ENCODE measurements at places on chromosomes 5 and 9.

GRCh38 chr5:142320851-142321560 lies 3.8 kb downstream of the SPRY4 start:
- DNase-seq: no peak

DNA sequence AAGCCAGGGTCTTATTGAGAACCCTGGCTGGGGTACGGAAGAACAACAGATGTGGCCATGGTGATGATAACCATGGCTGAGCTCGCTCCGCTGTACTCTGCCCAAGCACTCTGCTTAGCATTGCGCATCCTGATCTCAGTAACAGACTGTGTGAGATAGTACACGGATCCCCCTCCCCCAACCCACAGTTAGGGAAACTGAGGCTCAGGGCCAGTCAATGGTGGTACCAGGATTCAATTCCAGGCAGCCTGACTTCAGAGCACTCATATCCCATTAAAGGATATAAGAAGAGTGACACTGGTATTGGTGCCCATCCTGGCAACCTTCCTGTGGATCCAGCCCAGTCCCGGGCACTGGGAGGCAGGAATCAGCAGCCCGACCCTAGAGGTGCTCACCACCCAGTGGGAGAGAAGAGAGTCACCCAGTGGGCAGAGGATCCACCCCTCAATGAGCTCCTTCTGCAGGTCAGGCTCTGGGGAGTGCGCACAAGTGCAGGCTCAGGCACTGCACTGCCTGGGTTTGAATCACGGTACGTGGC lies 26.5 kb upstream of the KIF12 start:
- DNase-seq: no peak

- no peak for DNase-seq
Observed at GRCh38 chr5:30041831-30042385, 1151.6 kb upstream of the CDH6 start.

DNA sequence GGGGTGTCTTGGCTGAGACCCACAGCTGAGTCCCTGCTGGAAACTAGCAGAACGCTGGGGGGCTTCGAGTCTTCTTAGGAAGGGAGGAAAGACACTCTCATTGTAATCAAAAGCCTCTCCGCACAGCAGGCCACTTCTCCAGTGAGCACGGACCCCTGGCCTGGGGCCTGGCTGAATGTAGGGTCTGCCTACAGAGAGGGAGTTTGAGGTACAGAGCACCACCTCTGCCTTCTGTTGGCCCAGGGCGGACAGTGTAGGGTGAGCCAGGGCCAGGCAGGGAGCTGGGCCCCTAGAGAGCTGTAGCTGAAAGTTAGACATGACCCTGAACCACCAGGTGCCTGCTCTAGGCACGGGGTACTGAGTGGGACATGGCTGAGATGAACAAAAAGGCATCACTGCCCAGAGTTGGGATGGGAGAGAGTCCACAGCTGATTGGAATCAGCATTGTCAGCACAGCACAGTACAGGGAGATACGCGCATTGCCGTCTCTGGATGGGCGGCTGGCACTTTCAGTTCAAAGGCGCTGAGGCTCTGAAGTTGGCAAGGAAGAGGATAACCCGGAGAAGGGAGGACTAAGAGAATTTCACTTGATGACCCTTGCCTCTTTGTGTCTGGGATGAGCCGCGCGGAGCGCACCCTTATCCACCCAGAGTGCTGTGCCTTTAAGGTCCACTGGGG lies 363 bp upstream of the SLC25A48 start:
- DNase-seq: no peak

DNA sequence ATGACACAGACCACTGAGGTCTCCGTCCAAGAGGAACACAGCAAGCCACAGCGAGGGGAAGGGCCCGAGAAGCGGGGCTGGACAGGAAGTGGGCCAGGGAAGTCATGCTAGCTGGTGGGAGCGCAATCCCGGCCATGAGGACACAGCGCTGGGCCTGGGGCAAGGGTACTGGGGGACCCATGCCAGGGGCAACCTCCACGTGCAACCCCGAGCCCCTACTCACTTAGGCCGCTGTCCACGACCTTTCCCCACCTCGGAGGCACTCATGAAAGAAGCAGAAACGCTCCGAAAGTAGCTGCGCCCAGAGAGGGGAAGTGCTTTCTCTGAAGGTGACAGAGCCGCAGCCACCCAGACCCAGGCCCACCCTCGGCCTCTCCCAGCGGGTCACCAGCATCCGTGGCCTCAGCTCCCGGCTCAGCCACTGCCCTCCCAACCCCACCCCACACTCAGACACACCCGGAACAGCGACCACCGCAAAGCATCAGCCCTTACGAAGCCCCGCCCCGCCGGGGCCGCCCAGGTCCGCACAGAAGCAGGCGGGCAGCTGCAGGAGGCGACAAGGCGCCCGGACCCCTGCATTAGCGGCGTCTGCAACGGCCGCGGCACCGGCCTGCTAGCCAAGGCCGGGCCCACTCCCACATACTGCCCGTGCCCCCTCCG lies 782 bp downstream of the BICD2 start:
- no peak for DNase-seq

DNA sequence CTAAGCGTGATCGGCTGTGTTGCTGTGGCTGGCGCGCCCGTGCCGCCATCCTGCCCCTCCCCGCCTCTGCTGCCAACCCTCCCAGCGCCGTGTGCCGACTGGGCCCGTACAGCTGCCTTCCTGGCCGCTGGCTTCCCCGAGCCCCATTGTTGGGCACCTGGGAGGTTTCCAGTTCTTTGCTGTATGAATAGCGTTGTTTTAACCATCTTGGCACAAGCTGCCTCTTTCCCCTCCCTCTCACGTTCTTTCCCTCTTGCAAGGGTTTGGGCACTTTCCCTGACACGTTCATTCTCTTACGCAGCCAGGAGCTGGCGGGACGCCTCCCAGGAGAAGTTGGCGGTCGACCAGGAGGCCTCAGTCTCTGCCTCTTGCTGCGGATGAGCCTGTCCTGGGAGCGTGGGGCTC lies 43.1 kb upstream of the RXRA start:
- DNase-seq: no peak

DNA sequence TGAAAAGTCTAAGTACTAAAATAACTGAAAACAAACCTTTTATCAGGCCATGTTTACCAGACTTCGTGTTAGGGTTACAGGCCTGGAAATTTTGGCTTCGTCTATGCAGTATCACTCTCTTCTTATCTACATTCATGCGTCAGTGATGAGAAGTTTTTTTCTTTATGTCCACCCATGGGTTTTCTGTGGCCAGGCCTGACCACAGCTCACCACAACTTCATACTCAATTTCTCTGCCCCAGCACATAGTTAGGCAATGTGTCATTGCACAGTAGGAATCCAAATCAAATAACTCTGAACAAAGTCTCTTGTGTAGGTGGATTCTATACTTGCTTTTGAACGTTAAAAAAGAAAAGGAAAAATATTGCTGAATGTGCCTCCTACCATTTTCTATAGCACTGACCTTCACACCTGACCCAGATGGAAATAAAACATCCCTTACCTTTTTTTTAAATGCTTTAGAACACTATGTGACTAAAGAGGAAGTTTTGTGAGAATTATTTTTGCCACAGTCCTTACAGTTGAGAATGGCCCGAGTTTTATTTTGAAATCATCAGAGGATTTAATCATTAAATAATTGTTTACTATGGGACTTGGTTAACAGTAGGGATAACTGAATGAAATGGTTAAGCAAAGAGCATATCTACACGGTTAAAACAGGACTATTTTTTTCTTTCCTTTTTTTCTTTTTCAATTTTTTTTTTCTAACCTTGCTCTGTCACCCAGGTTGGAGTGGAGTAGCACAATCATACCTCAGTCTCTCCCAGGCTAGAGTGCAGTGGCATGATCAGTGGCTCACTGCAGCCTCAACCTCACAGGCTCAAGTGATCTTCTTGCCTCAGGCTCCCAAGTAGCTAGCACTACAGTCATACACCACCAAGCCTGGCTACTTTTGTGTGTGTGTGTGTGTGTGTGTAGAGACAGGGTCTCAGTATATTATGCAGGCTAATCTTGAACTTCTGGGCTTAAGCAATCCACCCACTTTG lies 1247.0 kb upstream of the ACO1 start:
- peak; percentile 95 for DNase-seq

Data from RCC 7860 (cell line).